Upper lobe of right lung (tissue), 1 donor: ENCODE measurements at places on chromosomes 7 and 10. TPM values are rescaled to one million over a fixed set of nuclear protein-coding genes. Genes with fewer than 3 reads are reported as not detected.

The MINDY4 gene
- 20.1 TPM for total RNA-seq

The CLRN3 gene
- total RNA-seq: not detected

The CUBN gene
- total RNA-seq: 1.3 TPM

The FAM25A gene
- total RNA-seq: not detected

The TRIL gene
- 6.5 TPM for total RNA-seq

The CYP26A1 gene
- not detected for total RNA-seq

The SRRM3 gene
- 1.1 TPM for total RNA-seq

The SUMF2 gene
- total RNA-seq: 167 TPM

The NEUROD6 gene
- total RNA-seq: not detected

The MEIG1 gene
- not detected for total RNA-seq

The ZSWIM8 gene
- total RNA-seq: 117 TPM

The NUTM2A gene
- 2.9 TPM for total RNA-seq

The STAG3 gene
- total RNA-seq: 2.3 TPM

The LRMDA gene
- total RNA-seq: 20.0 TPM

The GRID1 gene
- total RNA-seq: 3.0 TPM

The LRCH4 gene
- total RNA-seq: 88.0 TPM

The WDFY4 gene
- total RNA-seq: 26.5 TPM

The VENTX gene
- total RNA-seq: 3.4 TPM

The PILRA gene
- 36.9 TPM for total RNA-seq

The RELN gene
- total RNA-seq: 5.6 TPM

The KCND2 gene
- total RNA-seq: 0.61 TPM

The TAS2R5 gene
- 2.2 TPM for total RNA-seq

The NKX1-2 gene
- not detected for total RNA-seq

The CTAGE4 gene
- total RNA-seq: 9.5 TPM

The TMEM229A gene
- total RNA-seq: not detected

The IL2RA gene
- 4.3 TPM for total RNA-seq

The ZNF800 gene
- 34.9 TPM for total RNA-seq
